ENCODE measurements at places on chromosomes 5 and 9. TPM values are rescaled to one million over a fixed set of nuclear protein-coding genes. Genes with fewer than 3 reads are reported as not detected.

GRCh38 chr5:132689513-132689912 is 15.7 kb downstream of the IL4 start:
- no peak for DNase-seq

GRCh38 chr5:171954721-171955120 is 51.7 kb downstream of the FBXW11 start:
- no peak for DNase-seq

ADAMTS19 gene
- total RNA-seq, result not detected

NUTM2G gene
- not detected for total RNA-seq

CD72 gene
- not detected for total RNA-seq

PCDHB11 gene
- not detected for total RNA-seq

Measured in HepG2 (cell line).